SK-N-MC (cell line): ENCODE measurements at places on chromosomes 5 and 9.

GRCh38 chr9:36298566-36298965, 40.3 kb upstream of the GNE start:
- DNase-seq, result peak; percentile 20

DNA sequence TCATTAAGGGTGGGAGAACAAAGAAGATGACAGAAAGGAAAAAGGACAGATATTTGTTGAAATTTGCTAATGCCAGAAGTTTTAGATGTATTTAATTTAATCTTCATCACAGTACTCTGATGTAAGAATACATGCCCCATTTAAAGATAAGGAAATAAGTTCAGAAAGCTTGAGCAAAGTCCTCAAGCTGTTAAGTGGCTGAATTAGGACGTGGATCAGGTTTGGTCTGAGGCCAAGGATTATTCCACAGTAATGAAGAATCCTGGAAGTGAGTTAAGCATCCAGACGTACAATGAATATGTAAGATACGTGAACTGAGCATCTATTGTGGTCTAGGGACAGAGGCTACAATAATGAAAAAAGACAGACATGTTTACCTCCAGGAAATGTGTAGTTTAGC, 671.3 kb downstream of the PRELID2 start:
- no peak for DNase-seq

DNA sequence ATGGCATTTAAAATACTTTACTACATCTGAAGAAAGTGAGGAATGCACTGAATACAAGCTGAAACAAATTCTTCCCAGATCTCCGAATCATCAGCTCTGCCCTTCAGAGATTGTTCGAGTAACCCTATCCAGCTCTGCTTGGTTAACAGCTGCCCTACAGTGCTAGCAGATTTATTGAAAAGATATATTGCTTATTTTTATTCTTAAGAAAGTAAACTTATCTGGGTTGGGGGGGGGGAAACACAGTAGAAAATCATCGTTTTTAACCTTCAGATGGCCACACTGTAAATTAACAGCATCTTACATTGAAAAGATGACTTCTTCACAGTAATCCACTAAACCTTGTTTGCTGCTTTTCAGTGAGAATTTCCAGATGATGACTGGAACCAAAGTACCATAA, 210.8 kb downstream of the NFIB start:
- DNase-seq, result no peak

DNA sequence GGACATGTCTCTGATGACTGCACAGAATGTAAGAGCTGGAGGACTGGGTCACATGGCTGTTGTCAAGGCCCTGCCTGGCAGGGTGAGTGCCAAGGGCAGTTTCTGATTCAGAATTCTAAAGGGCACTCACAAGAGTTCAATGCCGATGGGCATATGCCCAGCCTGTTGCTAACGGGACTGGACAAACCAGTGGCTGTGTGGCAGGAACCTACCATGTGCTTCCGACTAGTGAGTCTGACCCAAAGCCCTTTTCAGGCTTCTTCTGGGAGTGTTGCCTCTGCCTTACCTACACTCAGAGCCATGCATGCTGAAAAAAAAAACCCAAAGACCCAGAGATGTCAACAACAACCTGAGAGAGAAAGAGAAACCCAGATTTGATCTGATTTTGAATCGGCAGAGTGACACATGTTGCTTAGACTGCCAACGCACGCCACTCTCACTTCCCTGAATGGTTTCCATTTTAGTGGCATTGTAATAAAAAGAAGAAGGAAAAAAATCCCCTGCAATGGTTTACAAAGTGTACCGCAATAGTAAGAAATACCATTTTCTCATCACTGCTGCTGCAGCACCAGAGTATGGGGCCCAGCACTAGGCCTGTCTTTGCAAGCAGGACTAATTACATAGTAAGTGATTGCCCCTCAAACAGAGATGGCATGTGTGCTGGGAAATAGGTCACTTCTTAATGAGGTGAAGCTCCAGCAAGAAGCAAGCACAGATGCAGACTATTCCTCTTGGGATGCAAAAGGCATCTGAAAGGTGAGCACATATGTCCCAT, 194.3 kb downstream of the PALM2AKAP2 start:
- DNase-seq, result no peak

DNA sequence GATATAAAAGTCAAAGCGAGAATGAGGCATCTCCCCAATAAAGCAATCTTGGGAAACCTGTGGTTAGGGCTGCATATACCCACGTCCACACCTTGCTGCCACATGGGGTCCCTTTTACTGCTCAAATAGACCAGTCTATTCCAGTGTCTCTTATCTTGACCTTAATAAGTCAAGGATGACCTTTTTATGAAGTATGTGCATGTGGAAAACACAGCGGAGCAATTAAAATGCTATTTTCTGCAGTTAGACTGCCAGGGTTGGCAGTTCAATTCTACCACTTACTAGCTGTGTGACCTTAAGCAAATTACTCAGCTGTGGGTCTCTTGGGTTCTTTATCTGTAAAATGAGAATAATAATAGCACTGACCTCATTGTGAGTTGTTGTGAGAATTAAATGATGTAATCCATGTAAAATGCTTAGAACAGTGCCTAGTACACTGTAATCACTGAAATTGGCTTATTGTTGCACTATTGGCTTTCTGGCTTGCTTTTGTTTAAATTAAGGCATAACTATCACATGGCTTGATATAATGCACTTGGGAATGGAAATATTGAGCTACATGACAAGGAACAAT, 67.8 kb upstream of the HSPB3 start:
- no peak for DNase-seq

DNA sequence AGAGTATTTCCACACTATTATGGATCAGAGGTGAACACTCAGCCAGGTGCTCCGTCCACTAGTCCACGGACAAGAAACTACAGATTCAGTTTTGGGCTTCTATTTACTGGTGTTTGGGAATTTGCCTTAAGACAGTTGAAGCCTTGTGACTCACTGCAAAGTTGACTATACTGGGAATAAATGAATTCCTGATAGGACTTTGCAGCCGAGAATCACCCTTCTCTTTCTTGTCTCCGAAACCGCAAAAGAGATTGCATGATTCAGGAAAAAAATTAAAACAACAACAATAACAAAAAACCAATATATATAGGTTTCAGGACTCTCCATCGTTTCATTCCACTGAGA, 716 bp downstream of the TMEM171 start:
- DNase-seq, result no peak

DNA sequence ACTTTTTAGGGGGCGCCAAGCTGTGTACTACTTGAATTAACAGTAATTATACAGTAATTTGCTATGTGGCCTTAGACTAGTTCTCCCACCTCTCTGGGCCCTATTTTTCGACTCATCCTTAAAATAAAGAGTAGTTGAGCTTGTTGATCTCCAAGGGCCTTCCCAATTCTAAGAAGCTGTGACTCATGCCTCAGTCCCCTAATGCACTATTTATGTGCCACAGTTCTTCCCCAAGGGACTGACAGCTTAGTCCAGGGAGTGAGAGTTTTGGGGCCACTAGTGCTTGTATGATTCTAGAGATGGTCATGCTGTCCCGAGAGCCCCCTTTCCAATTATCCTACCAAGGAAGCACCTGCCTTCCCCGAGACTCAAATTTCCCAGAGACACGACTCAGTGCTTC, 149.7 kb downstream of the PAPPA start:
- DNase-seq, result no peak

DNA sequence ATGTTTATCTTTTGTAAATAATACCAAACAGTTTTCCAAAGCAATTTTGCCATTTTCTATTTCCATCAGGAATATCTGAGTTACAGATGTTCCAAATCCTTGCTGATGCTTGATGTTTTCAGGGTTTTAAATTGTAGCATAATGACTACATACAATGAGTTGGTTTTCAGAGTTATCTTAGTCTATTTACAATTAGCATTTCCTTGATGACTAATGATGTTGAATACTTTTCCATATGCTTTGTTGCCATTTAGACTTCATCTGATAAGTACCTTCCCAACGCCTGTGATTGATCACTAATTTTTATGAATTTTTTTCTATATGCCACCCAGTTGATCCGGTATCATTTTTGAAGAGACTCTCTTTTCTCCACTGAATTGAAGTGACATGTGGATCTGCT, 102.3 kb downstream of the SLC25A46 start:
- DNase-seq, result no peak

DNA sequence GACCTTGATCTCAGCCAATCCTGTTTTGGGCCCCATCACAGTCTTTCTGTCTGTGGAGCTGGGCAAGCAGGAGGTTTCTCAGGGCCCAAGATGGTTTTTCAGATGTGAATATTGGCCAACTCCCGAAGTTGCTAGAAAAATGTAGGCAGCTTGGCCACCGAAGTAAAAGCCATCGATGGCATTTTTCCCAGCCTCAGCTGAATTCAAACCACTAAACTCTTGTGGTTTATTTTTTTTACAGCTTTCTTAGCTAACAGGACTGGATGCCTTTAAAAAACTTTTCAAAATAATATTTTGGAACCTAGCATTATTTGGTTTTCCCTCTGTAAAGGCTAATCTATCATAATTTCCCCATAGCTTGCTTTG, 102.5 kb upstream of the ERCC6L2 start:
- DNase-seq, result no peak

- DNase-seq, result no peak
These were observed 19.8 kb downstream of the LECT2 start for GRCh38 chr5:135934939-135935338.

GRCh38 chr5:177311392-177311722, 341 bp downstream of the MXD3 start:
- no peak for DNase-seq

DNA sequence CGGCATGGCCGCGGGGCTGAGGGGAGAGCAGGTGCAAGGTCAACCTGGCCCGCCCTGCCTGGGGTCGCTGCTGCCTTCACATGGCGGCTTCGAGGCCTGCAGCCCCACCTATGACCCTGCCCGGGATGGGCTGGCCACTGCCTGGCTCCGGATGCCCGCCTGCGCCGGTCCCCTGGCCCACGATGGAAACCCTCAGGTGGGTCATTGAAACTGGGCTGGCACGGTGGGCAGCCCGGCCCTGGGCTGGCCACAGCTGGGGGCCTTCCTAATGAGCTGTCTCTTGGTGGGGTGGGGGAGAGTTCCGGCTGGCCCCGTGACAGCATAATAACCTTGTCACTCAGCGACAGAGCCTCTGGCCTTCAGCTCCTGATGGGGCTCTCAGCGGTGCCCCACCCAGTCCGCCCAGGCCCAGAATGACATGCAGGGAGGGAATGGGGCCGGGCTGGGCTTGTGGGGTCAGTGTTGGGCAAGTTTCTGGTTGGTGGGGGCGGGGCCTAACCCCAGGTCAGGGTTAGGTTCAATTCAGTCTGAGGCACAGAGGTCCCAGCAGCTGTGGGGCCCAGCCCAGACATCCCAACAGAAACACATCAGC, at the start of gene CCDC187:
CCDC187 (minus strand) TSS at position 270 of the 592 bp plus-strand sequence; CDS start at position 6, 264 bp downstream.
- DNase-seq, result no peak

DNA sequence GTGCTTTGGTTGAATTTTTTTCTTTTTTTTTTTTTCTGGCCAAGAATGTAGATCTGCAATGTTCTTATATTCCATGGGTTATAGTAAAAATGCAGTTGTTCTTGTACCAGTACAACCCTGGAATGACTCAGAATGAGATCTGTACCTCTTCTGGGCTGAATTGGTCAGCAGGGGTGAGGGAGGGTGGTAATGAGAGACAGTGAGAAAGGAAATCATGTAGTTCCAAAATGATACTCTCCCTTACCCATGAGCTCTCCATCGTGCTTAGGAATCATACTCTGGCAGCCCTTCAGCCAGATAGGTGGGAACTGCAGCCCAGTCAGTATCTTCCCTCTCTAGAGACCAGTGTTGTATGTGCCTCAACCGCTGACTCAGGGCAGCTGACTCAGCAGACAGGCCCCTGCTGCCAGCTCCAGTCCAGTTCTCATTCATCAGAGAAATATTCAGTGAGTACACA, 2.1 kb upstream of the GLIS3 start:
- no peak for DNase-seq

GRCh38 chr5:126963822-126964375, 66.5 kb downstream of the MARCHF3 start:
- no peak for DNase-seq

GRCh38 chr9:8599937-8600336, 800.4 kb upstream of the DMAC1 start:
- no peak for DNase-seq

GRCh38 chr5:107805166-107805565, 134.4 kb upstream of the EFNA5 start:
- no peak for DNase-seq

DNA sequence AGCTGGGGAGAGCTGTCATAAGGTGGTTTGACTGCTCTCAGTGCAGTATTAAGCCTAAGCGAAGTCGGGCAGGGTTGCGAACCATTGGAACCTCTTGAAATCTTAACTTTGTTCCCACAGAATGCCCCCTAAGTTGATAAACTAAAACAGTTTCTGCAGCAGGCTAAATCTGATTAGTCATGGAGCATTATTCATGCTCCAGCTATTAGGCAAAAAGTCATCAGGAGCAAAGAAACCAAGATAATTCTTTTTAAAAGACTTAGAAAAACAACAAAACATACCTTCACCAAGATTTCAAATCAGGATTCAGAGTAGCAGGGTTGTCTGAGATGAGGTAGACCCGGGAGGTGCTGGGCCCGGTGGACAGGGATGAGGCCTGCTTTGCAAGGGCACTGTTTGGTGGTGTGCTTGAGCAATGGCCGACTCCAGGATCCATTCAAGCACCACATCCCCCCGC, 69.9 kb upstream of the PLPP1 start:
- no peak for DNase-seq

GRCh38 chr9:363274-363612, 148.6 kb downstream of the DOCK8 start:
- no peak for DNase-seq

DNA sequence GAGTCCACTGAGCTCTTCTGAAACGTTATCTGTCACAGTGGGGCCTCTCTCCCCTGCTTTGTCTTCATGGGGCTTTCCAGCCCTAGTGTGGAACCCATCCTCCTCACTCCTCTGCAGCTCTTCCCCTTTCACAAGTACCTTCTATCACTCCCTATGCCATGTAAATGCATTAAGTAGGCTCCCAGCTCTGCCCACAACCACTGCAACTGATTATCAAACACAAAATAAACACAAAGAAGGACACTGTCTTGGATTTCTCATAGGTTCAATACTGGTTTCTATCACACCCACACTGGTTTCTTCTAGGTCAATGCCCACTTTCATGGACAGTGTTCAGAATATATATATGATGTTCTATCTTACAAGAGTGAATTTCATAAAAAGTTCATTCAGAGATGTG, 139.4 kb downstream of the GNAQ start:
- no peak for DNase-seq

GRCh38 chr9:132748450-132748849, 78.2 kb downstream of the GTF3C4 start:
- no peak for DNase-seq

GRCh38 chr5:98517560-98518366, 255.7 kb upstream of the RGMB start:
- no peak for DNase-seq

GRCh38 chr5:128904805-128905567, 60.3 kb upstream of the SLC27A6 start:
- DNase-seq, result no peak
